ENCODE measurements at places on chromosomes 3 and 15.
A peak's percentile ranks its signal among the peaks of the same experiment; 100 is the strongest.

DNA sequence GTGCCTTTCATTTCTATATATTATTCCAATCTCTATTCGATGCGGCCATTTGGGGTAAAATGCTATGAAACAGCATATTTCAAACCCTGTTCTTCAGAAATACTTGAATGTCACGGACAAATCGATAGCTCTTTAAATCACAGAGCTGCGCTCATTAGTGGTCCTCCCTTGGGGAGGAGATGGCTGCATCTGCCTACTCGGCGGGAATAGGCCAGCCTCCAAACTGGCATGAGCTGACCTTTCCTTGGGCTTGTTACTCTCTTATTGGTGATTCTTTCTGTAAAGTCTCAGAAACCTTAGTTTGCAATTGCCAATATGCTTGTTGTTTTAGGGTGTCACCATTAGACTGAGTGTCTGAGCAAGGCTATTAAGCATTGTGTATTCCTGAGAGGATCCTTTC, 120.9 kb downstream of the BDH1 start:
- DNase-seq, result no peak

DNA sequence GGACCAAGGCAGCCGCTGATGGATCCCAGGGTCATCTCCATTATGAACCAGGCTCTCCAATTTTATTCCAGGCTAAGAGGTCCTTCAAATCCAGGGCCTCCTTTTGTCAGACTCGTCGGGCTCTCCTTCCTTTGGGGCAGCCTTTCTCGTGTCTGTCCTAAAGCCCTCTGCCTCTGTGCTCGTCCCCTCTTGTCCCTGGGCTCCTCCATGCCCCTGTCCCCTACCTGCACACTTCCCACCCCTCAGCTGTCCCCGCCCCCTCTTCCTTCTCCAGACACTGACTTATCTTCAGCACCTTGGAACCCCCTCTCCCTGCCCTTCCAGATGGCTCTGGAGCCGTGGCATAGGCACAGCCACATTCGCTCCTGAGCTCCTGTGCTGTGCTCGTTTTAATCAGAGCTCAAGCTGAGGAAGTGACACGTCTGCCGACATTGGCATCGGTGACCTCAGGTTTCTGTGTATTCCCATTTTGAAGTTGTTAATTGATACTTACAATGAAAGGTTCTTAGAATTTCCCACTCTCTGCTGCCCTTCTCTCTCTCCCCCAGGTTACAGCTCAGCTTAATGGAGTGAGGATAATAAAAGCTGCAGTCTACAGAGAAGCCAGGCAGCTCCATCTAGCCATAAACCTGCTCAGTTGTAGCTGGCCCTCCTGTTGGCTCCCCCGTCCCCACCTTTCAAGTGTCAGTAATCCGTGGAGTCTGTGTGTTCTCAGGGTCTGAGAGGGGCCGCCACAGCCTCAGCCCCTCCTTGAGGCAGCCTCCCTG, 51.1 kb upstream of the SEC22A start:
- DNase-seq, result no peak

- no peak for DNase-seq
These were observed 221.1 kb upstream of the TLE3 start for GRCh38 chr15:70318594-70319465.

GRCh38 chr3:14392231-14392630, 10.2 kb upstream of the SLC6A6 start:
- no peak for DNase-seq

DNA sequence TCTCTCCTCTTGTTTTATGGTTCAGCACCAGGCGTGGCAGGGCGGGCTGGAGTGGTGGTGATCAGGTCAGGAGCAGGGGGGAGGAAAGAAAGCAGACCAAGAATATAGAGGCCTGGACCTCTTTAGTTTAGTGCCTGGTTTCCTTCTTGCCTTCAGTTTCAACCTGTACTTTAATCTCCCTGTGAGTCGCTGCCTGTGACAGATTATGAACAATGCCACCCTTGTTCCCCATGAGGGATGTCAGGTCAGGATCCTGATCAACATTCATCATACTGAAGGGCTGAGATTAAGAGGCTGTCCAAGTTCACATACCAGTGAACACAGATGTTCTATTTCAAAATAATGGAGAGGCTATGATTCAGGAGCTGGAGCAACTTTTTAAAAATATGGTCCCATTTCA, 11.4 kb downstream of the ENTPD3 start:
- DNase-seq, result no peak

GRCh38 chr3:173465112-173465511, 67.6 kb downstream of the NLGN1 start:
- DNase-seq, result no peak

GRCh38 chr15:66803182-66803729, 101.2 kb downstream of the SMAD6 start:
- no peak for DNase-seq

GRCh38 chr3:150738688-150739087, 24.3 kb downstream of the SIAH2 start:
- no peak for DNase-seq

DNA sequence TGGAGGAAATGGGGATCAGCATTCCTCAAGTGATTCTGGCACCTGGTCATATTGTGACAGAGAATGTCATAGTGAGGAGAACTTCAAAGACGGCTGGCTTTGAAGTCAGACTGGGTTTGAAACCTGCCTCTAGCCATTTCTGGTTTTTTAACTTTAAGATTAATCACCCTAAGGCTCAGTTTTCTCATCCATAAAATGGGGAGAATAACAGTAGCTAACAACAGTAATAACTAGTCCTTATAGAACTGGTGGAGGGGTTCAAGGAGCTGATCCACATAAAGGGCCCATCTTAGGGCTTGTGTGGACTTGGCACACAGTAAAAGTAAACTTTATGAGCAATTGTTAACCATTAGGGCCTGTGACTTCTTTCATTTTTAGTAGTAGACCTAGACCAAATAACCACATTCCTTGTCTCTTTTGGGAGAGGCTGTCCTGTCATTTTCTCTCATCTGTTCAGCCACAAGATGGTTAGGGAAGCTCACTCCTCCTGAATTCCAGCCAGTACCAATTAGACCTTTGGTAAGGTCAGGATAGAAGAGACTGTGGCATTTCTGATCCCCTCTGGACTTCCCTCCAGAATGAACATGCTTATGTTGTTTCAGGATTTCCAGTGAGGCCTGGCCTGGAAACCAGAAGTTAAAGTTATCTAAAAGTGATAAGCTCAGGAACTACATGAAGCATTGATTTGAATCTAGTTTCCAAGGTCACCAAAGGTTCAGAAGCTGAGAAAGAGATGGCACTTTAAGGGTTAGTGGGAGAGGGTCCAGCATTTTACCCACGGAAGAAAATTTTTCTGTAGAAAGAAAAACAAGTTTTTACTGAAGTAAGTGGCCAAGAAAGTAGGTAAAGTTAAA, 159.3 kb upstream of the DPH6 start:
- no peak for DNase-seq

DNA sequence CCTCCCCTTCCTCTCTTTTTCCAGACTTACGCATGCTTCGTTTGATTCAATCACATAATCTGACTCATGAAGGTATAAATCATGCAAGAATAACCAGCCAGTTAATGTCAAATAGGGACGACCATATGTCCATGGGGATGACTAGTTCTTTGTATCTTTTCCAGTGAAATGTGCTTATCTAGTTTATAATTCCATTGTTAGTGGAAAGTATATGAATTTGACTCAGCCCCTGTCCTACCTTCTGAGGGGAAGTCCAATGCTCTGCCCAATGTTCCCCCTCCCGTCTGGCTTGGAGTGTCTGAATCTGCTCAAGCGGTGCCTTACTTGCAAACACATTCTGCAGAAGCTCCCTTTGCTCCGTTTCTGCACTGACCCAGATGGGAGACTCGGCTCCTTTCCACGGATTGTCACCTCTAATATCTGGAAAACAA, 55.0 kb upstream of the EPHB3 start:
- no peak for DNase-seq

GRCh38 chr3:127853681-127854080, 31.4 kb upstream of the MGLL start:
- no peak for DNase-seq

DNA sequence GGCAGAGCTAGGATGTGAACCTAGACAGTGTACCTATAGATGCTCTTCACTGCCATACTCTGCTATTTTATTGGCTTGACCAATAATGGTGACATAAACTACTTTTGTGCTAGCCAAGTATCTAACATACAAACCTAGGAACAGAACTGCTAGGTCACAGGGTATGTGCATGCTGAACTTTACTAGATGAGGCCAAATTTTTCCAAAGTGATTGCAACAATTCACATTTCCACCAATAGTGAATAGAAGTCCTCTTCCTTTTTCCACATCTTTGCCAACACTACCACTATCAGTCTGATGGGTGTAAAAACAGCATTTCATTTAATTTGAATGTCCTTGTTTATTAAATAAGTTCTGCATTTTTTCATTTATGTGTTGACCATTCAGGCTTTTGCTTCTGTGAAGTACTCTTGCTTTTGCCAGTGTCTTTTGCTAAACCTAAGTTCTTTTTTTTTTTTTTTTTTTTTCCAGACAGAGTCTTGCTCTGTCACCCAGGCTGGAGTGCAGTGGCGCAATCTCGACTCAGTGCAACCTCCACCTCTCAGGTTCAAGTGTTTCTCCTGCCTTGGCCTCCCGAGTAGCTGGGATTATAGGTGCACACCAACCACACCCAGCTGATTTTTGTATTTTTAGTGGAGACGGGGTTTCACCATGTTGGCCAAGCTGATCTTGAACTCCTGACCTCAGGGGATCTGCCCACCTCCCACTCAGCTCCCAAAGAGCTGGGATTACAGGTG, 54.1 kb downstream of the DCAF1 start:
- no peak for DNase-seq

DNA sequence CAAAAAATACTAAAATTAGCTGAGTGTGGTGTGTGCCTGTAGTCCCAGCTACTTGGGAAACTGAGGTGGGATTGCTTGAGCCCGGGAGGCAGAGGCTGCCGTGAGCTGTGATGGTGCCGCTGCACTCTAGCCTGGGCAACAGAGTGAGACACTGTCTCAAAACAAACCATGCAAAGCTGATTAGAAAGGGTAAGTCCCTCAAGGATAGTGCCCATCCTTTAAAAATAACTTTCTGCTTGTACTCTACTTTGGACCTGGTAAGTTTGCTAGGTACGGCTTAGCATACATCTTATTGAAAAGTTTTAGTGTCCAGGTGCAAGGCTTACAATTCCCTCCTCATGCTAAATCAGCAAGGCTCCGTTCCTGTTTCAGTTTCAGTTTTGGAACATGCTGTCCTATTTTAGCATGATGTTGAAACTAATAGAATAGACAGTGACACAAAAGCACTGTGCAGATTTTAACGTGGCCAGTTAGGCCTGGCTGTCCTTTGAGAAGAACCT, 21.4 kb downstream of the FEM1B start:
- peak; percentile 14 for DNase-seq

DNA sequence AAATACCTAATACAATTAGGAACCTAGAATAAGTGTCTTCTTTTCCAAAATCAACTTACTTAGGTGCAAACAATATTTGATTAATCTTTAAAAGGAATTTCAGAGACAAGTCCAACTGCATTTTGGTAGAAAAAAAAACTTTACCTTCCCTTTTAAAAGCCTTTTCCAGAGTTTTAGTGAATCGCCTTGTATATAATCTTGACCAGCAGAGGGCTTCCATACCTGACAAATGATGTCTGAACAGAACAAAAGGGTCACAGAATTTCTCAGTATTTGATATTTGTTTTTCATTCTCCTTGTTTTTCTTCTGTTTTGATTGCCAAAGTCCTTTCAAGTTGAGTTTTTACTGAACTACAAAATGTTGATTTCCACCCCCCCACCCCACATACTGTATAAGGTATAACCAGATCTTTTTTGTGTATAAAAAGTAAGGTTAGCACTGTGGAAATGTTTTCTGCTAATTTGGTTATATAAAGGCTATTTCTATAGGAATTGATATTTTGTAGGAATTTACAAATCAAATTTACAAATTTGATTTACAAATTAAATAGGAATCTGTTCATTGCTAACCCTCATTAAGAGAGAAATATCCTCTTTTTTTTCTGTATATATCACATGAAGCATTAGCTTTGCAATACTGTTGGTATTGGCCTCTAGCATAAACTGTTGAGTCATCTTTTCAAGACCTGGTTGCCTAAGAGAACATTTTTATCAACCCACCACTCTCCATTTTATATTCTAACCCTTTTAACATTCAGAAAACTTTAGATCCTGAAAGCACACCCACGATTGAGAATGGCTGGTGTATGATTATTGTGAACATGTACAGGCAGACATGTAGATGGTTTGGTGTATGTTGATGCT, 464.1 kb upstream of the RARB start:
- DNase-seq, result no peak

- peak; percentile 63 for DNase-seq
These were observed 75.0 kb downstream of the STARD9 start for GRCh38 chr15:42650208-42651066.

DNA sequence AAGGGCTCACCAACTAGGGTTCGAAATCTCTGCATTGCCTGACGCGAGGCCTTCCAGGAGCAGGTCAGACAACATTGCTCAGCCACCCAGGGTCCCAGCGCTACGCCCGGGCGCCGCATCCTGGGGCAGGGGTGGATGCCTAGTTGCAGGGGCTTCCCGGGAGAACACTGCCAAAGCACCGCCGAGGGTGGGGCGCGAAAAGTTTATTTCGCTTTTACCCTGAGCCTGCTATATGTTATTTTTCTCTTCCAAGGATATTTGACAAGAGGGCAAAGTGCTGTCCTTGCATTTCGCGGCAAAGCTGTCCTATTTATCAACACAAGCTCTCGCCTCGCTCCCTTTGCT, 549 bp upstream of the SOX14 start:
- DNase-seq, result no peak

GRCh38 chr3:15051531-15051930, 13.6 kb downstream of the MRPS25 start:
- DNase-seq, result peak; percentile 44

- no peak for DNase-seq
These were observed 89.6 kb downstream of the TBL1XR1 start for GRCh38 chr3:177107461-177108239.

DNA sequence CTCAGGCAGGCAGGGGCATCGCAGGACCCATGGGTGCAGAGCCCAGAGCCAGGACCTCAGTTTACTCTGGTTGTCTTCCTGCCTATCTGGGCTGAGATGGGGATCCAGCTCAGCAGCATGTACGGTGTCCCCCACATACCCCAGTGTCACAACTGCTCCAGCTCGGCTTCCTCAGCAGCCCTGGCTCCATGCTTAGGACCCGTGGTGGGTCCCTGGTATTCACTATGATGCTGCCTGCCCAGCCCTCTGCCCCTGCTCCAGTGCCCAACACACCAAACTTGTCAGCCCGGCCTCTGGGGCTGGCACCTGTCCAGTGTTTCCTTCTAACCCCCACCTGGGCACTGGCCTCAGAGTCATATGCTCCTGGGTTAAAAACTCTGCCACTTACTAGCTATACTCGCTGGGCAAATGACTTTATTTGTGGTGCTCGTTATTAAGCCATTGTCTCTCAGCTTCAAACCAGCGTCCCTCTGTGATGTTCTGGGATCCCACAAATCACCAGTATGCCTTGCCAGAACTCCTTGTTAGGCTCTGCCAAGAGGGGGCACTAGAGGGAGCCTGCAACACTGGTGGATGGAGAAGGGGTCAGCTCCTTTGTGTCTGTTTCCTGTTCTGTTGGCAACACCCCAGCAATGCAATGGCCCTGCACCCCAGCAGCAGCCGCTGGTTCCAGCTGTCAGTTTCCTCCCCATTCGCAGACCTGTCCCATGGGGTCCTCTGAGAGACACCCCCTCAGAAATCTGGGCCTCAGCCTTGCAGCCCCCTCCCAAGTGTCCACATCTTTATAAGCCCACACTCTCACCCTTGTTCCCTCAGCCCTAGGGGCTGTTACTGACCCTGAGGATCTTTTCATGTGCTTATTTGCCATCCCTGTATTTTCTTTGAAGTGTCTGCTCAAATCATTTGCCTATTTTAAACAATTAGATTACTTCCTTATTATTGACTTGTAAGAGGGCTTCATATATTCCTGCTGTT, 24.1 kb upstream of the MRPS22 start:
- DNase-seq, result no peak
